ENCODE measurements at places on chromosomes 3 and 15. TPM values are rescaled to one million over a fixed set of nuclear protein-coding genes. Genes with fewer than 3 reads are reported as not detected.

The SCAANT1 gene
- total RNA-seq: not detected

The PIGZ gene
- 1.6 TPM for total RNA-seq

The MYRIP gene
- not detected for total RNA-seq

The ADAMTS7 gene
- 4.2 TPM for total RNA-seq

The SLC22A14 gene
- total RNA-seq: not detected

The SERINC4 gene
- total RNA-seq: 0.05 TPM

The POTEB gene
- not detected for total RNA-seq

Measured in A549 treated with CpdA at 1 μM for 4 hours (cell line).